Inflammatory macrophage (primary cell): ENCODE measurements at places on chromosomes 5 and 9.

- no peak for DNase-seq
Observed at GRCh38 chr9:479304-479970, 264.8 kb downstream of the DOCK8 start.

- DNase-seq, result peak; percentile 21
Observed at GRCh38 chr5:53730943-53731342, 170.5 kb downstream of the NDUFS4 start.

DNA sequence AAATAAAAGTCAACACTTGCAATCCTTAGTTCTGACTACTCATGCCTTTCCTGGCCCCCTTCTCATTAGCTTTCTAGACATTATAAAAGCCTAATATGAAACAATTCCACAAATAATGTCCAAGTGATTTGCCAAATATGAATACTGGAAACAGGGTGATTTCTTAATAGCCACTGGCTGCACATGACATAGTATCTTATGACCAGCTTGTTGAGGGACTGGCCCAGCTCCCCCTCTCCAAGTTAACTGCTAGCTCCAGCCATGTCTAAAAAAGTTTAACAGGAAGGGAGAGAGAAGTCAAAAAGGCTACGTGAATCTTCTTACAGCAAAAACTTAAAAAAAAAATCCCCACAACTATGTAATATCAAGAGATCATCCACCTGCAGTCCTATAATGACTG is 1.5 kb downstream of the CERT1 start:
- DNase-seq, result peak; percentile 90

- no peak for DNase-seq
Observed at GRCh38 chr5:149517461-149518122, 33.6 kb downstream of the CSNK1A1 start.

- DNase-seq, result no peak
Observed at GRCh38 chr5:62606878-62607277, 28.3 kb downstream of the LRRC70 start.

DNA sequence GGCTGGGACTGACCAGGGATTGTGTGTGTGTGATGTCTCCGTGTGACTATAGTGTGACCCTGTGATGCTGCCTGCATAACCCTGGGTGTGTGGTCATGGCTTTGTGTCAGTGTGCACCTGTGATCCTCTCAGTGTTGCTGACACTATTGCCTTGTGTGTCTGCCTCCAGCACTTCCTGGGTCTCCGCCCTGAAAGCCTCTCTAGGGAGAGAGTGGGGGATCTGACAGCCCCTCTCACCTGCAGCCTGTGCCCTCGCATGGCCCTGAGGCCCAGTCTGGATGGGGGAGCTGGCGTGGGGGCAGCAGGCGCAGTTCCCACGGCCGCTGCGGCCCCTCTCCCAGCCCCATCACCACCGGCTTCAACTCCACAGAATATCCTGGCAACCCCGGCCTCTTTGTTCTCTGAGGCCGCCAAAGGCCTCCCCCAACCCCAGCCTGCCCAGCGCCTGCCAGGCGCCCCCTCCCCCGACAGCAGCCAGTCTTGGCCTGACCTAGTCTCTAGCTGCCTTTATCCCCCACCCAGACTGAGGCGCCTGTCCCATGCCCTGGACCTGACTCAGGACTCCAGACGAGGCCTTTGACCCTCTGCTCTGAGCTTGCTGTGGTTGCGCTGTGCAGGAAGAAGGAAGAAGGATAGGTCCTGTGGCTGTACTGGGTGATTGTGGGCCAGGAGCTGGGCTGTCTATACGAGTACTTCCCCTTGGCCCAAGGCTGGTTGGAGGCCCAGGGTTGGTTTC is 38.7 kb downstream of the CXXC5 start:
- peak; percentile 82 for DNase-seq

DNA sequence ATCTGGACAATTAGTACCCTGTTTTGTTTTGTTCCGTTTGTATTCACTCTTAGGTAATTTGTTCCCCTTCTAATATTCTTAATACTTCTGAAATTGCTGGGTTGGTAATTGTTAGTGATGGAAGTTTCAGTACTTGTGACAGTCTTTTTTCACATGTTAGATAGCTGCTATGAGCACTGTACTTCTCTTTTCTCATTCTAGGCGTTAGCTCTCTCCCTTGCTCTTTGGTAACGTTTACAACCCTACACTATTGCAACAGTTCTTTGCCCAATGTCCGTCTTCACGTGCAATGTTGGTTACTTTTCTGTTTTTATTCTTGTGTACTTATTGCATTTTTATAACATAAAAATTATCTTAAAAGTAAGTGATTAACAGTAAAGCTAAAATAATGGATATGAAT is 1509.0 kb downstream of the MAT2B start:
- peak; percentile 63 for DNase-seq

GRCh38 chr9:87587864-87588263 is 90.2 kb downstream of the DAPK1 start:
- no peak for DNase-seq

GRCh38 chr5:62732677-62733121 is 154.1 kb downstream of the LRRC70 start:
- peak; percentile 87 for DNase-seq

GRCh38 chr5:109844695-109845094 is 155.0 kb downstream of the MAN2A1 start:
- DNase-seq, result peak; percentile 14

GRCh38 chr9:135992486-135993408 is 31.6 kb upstream of the UBAC1 start:
- peak; percentile 79 for DNase-seq

- DNase-seq, result peak; percentile 27
Observed at GRCh38 chr5:110054240-110054639, 364.5 kb downstream of the MAN2A1 start.

DNA sequence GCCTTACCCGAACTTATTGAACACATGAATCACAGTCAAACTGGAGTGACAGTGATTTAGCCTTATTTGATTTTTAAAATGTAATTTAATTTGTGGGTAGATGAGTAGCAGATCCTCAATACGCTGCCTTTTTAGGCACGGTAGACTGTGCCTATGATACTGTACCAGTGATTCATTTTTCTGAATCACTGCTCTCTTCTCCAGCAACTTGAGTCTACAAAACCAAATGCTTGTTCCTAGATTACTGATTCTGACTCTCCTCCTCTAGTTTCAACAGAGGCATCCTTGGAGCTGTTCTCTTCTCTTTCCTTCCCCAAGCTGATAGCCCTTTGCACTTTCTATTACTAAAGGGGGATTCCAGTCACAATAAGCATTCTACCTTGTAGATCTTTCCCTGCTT is 94.3 kb upstream of the IL7R start:
- no peak for DNase-seq

- DNase-seq, result no peak
Observed at GRCh38 chr9:123834218-123834888, 95.6 kb downstream of the DENND1A start.

GRCh38 chr9:21550392-21550791 is 68.3 kb upstream of the IFNE start:
- no peak for DNase-seq

DNA sequence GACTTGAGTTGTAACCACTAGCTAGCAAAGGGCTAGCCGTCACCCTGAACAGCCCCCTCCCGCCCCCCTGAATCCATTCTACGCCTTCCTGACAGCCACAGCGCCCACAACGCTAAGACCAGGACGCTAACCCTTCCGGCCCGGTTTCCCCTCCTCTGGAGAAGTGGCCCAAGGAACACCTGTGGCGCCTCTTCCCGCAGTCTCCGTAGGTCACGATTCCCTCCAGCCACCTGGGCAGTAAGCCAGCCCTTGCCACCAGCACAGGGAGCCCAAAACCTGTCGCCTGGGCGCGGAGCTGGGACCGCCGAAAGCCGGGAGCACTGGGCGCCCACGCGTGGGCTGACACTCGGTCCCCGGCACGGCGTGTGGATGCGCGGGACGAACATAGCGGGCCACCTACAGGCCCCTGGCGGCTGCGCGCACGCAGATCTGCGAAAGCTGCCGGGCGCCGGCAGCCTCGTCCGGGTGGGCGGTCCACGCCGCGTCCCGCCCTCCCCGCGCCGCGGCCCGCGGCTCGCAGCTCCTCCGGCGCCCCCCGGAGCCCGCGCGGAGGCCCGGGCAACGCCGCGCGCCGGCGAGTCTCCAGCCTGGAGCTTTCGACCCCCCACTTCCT is 596 bp downstream of the IRF1 start:
- peak; percentile 75 for DNase-seq

DNA sequence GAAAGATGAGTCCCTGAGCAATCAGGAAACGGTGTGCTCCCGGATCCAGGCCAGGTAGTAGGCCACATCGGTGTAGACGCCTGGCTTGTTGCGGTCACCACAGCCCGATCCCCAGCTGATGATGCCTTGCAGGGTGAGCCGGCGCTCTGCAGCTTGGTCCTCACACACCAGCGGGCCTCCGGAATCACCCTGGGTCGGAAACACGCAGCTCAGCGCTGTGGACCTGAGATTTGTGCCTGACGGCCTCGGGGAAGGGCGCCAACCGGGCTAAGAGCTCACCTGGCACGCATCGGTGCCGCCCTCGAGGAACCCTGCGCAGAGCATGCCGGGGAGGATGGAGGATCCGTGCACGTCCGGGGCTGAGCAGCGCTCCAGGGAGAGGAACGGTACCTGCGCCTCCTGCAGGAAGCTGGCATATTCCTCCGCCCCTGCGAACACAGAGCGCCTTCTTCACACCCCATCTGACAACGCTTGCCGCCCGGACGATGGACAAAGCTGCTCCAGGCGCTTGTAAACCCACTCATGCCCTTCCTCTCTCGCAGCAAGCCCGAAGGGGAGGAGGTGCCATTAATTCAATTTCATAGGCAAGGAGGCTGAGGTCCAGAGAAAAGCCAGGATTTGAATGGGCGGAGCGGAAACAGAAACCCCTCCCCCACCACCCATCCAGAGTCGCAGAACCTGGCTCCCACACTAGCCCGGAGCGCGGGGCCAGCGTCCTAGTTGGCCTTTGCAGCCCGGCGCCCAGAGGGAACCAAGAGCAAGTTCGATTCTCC is 2.0 kb upstream of the PFN3 start:
- peak; percentile 24 for DNase-seq

DNA sequence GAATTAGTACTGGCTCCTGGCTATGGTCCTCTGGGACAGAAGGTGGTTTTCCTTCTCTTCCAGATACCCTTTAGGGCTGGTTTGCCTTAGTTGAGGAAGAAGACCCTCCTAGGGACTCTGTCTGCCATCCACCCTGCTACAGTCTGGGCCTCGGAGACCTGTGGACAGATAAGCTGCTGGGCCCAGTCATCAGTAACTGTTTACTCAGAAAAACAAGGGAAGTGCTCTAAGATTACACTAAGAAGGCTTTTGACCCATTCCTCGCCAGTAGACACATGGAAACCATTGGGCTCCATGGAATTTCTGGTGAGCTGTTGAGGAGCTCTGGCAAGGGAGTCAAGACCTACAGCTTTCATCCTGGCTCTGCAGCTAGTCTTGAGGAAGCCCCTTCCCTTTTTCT is 31.2 kb downstream of the LARP1 start:
- no peak for DNase-seq

GRCh38 chr5:73435759-73436534 is 12.6 kb downstream of the FOXD1 start:
- no peak for DNase-seq

GRCh38 chr5:66872736-66873331 is 276.6 kb downstream of the MAST4 start:
- DNase-seq, result no peak

GRCh38 chr5:62964428-62964827 is 385.8 kb downstream of the LRRC70 start:
- DNase-seq, result no peak

GRCh38 chr5:132354381-132355139 is 14.9 kb upstream of the SLC22A5 start:
- peak; percentile 86 for DNase-seq

GRCh38 chr9:113543982-113544303 is 80.4 kb downstream of the RGS3 start:
- no peak for DNase-seq

- no peak for DNase-seq
Observed at GRCh38 chr5:117084067-117084466, 509.4 kb upstream of the SEMA6A start.

DNA sequence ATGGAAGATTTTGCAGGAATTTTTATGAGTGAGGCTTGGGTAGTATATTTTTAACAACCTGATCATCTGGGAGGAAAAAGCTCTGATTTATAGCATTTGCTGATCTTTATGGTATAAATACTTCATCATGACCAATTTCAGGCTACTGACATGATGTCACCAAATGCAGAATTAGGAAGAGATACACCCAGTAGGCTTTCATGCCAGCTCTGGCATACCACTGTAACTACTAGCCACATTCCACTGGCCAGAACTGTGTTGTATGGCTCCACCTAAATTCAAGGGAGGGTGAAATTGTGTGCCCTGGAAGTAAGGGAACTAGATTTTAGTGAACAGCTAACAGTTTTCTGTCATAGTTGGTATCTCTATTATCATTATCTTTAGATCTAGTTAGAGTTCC is 17.6 kb downstream of the AP3S1 start:
- DNase-seq, result no peak

GRCh38 chr5:108531367-108532128 is 149.7 kb upstream of the FBXL17 start:
- no peak for DNase-seq

DNA sequence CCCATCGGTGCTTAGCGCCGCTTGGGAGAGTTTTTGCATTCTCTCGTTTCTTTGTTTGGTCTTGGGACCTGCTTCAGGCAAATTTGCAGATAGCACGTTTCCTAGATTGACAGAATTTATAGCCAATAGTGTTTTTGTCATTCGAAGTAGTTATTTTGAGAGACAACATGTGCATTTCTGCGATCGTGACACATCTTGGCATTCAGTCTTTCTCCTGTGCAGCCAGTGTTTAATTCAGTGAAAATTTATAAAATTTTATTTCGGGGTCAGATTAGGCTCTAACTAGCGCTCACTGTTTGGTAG is 830 bp downstream of the PRRC1 start:
- DNase-seq, result no peak

DNA sequence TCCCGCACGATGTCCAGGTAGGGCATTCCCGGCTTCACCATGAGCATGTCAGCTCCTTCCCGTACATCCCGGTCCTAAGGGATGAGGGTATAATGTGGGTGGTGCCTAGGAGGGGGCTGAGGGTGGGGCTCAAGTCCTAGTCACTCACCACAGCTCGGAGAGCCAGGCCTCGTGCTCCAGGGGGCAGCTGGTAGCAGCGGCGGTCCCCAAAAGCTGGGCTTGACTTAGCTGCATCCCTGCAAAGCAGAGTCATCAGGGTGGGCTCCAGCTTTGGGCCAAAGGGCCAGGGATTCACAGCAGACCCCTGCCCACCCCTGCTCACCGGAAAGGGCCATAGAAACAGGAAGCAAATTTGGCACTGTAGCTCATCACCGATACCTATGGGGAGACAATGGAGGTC is 11.6 kb downstream of the ALAD start:
- no peak for DNase-seq
